ENCODE measurements at places on chromosomes 5 and 9.

DNA sequence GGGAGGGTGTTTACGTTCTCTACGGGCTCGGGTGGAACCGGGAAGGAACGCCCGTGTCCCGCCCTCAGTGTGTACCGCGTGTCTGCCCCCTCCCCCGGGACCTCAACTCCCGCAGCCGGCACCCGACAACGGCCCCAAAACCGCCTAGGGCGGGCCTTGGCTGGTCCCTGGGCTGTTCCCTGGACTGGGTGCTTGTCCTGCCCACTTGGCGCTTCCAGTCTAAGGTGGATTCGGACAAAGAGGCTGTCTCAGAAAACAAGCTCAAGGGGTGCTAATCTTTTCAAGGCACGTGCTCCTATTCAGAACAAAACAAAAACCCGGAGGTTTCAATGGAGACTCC is 379 bp upstream of the CLK4 start:
- no peak for DNase-seq

DNA sequence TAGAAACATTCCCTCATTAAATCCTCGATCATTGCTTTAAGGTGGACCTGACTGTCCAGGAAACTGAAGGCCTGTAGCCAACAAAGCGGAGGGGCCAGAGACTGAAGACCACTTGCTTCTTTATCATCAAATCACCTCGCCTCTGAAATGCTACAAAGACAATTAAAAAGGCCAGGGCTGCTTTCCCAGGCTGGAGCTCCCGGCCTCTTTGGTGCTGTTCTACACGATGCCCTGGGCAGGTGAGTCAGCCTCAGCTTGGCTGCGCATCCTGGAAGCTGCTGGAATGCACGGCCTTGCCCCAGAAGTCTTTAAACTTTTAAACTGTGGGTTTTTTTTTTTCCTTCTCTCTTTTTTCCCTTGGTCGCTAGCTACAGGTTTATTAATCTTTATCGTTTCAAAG is 46.5 kb downstream of the SH3PXD2B start:
- DNase-seq: peak; percentile 58

DNA sequence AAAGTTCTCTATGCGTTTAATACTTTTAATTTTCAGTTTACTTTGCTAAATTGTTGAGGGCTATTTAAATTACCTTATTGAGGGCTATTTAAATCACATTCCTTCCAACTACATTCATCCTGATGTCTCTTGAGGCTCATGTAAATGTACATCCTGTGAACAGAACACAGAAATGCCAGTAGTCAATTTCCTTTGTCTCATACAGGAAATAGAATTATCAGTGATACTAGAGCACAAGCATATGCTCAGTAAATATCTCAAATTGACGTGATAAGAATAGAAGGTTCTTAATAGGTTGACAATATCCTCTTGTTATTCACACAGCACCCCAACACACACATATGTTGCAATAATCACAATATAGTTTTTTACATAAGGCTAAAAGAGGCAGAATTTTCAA is 449.0 kb downstream of the CYLC2 start:
- DNase-seq: peak; percentile 20

DNA sequence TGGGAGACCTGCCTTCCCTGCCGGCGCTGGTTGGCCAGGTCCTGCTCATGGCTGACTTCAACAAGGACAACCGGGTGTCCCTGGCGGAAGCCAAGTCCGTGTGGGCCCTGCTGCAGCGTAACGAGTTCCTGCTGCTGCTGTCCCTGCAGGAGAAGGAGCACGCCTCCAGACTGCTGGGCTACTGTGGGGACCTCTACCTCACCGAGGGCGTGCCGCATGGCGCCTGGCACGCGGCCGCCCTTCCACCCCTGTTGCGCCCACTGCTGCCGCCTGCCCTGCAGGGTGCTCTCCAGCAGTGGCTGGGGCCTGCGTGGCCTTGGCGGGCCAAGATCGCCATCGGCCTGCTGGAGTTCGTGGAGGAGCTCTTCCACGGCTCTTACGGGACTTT is 10.6 kb downstream of the DIPK1B start:
- DNase-seq: no peak

GRCh38 chr9:90020276-90020871 is 415.6 kb downstream of the GADD45G start:
- no peak for DNase-seq

- no peak for DNase-seq
These were observed 1.1 kb downstream of the SPEF2 start for GRCh38 chr5:35618781-35619180.

- no peak for DNase-seq
These were observed 85.4 kb upstream of the EQTN start for GRCh38 chr9:27382308-27382707.

- DNase-seq: no peak
These were observed 78.6 kb downstream of the CFAP77 start for GRCh38 chr9:132488626-132489025.

DNA sequence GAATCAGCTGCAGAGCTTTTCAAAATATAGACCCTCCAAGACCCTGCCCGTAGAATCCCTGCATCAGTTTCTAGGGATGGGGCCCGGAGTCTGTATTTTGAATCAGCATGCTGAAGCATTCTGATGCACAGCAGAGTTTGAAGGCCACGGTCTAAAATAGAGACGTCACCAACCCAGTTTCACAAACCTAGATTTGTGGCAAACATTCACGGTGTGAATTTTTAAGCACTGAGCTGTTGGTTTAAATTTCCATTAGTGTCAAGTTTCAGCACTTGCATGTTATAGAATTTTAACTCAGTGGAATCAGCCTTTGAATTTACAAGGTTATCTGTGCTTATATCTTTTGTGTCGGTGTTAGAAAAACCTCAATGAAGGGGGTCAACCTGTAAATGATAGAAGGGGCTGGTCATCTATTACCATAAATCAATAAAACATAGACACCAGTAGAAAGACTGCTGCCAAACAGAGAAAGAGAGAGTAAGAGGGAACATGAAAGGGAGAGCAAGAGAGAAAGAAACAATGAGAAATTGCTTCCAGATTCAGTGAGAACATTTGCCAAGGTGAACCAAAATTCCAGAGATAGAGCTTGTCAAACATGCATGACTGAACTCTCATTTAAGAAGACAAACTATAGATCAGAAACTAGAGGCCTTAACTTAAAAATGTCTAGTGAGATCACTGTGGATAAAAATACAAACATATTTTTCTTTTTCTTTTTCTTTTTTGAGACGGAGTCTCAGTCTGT is 414.9 kb downstream of the ZSWIM6 start:
- DNase-seq: no peak

GRCh38 chr5:124274949-124275348 is 471.5 kb downstream of the ZNF608 start:
- DNase-seq: no peak

DNA sequence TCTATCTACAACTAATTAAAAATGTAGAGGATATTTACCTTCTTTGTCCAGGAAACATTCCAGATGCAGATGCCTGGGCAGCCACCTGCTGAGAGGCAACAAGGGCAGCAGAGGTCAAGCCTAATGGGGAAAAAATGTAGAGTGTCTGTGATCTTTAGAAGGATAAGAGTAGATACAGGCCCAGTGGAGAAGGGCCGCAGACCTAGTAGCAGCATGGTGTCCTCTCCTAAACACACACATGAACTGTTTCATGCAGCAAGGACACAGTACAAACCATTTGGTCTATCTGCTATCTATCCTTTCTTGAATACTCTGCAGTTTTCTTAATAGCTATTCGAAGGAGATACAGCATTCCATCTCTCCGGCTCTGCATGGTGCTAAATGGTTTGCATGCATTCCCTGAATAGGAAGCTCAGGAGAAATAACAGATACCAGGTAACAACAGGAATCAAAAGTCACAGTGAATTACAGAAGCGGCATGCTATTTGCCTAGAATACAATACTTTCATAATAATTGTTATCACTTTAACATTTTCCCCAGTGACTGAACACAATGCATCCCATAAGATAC is 107.3 kb downstream of the ZNF608 start:
- no peak for DNase-seq

DNA sequence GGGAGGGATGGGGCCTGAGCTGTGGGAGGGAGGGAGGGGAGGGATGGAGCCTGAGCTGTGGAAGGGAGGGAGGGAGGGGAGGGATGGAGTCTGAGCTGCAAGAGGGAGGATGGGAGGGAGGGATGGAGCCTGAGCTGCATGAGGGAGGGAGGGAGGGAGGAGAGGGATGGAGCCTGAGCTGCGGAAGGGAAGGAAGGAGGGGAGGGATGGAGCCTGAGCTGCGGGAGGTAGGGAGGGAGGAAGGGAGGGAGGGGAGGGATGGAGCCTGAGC is 124.0 kb upstream of the ERCC6L2 start:
- no peak for DNase-seq

- DNase-seq: no peak
These were observed 141.8 kb downstream of the MUSK start for GRCh38 chr9:110810262-110810976.

DNA sequence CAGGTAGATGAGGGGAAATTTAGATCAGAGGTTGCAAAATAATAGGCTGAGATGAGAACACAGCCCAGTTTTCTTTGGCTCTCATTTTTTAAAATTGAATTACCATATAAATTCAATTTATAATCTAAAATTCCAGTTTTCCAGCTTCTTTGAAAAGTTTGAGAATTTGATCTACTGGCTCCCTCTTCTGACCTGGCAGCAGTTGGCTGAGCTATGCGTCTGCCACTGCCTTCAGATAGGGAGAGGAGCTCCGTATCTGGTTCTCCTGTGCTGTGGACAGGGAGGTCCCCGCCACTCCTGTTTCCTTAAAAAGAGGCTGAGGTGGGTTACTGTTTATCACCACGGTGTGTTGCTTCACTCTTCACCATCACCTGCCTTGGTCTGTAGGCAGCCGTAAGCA is 103.7 kb downstream of the ARHGAP26 start:
- peak; percentile 40 for DNase-seq

DNA sequence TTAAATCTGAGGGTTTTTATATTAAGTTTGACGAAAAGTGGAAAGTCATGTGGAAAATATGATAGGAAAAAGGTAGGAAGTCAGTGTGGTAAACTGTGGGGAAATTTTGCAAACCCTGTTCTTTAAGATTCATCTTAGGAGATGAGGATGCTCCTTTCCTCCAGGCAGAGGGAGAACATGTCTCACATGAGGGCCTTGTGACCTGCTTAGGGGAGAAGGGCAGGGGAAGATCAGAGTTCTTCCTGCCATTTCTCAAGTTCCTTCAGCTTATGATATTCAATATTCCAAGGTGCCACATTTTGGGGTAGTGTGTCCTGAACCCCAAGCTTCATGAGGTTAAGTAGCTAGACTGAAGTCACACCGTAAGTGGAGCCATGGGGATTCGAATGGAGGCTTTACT is 53.7 kb downstream of the MAPKAP1 start:
- no peak for DNase-seq

All from lung microvascular endothelial cell (primary cell).